ENCODE measurements at places on chromosomes 4 and X.

DNA sequence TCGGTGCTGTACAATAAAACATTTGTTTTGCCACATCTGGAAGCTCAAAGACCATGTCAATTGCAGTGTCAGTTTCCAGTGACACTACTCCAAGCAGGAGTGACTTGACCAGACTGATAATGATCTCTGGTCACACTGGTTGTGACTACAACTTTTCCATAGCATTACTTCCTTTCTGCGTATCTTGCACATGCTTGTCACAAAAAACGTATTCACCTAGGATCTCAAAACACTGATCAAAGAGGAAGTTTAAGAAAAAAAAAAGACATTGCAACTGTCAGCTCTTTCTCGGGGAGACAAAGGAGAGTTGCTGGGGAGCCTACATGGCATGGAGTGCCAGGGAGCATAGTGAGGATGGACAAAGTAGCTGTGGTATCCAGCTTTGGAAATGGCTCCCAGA, 60.6 kb downstream of the OPHN1 start:
- no peak for DNase-seq

DNA sequence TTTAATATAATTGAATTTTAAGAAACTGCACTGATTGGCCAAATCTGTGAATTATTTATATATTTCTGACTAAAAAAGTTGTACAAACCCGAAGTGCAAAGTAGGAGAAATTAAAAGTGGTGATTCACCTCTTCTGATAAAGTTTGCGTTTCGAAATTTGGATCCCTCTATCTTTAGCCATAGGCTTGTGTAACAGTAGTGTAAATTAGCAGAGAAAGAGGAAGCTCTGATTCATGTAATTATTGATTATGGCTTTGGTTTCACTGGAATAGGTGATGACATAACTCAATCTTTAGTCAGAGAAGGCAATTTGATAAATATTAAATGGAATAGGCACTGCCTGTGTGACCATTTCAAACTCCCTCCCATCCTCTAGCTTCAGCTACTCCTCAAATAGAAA, 717.8 kb upstream of the PCDH7 start:
- no peak for DNase-seq

DNA sequence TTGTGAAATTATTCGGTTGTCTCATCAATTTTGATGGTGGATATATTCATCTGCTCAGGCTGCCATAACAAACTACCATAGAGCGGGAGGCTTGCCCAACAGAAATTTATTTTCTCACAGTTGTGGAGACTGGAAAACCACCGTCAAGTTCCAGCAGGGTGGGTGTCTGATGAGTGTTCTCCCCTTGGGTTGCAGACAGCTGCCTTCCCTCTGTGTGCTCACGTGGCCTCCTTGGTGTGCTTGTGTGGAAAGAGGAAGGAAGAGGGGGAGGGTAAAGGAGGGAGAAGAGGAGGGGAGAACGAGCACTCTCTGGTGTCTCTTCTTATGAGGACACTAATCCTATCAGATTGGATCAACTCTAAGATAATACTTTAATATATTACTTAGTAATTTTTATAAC, 123.8 kb upstream of the TEX13D start:
- no peak for DNase-seq

DNA sequence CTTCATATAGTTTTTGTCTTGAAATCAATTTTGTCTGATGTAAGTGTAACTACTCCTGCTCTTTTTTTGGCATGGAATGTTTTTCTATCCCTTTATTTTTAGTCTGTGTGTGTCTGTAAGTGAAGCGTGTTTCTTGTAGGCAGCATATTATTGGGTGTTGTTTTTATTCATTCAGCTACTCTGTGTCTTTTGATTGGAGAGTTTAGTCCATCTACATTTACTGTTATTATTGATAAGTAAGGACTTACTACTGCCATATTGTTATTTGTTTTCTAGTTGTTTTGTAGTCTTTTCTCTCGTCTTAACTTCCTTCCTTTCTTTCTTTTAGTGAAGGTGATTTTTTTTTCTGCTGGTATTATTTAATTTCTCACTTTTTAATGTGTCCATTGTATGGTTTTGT, 30.5 kb upstream of the TMLHE start:
- no peak for DNase-seq

GRCh38 chrX:13120017-13120416, 75.6 kb upstream of the FAM9C start:
- peak; percentile 10 for DNase-seq

GRCh38 chrX:119090627-119091026, 17.8 kb downstream of the CT47C1 start:
- no peak for DNase-seq

GRCh38 chr4:587671-588350, 11.7 kb upstream of the TMEM271 start:
- no peak for DNase-seq

GRCh38 chr4:123841447-123842121, 445.0 kb downstream of the SPRY1 start:
- DNase-seq, result no peak

- no peak for DNase-seq
Measured at GRCh38 chr4:82223715-82224114, 150.1 kb downstream of the HNRNPD start.

DNA sequence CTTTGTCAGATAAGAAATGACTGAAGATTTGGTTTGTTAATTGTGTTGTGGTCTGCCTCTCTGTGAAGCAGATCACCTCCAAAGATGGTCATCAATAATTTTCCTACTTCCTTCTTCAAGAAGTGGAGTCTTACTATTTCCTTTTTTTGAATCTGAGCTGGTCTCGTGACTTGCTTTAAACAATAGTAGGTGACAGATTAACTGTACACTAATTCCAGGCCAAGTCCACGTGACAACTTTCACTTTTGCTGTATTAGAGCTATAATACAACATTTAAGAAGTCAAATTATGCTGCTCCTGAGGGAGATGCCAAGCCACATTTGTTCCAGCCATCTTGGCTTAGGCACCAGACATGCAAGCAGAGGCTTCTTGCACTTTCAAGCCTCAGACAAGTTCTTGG, 393.8 kb upstream of the GRID2 start:
- no peak for DNase-seq

DNA sequence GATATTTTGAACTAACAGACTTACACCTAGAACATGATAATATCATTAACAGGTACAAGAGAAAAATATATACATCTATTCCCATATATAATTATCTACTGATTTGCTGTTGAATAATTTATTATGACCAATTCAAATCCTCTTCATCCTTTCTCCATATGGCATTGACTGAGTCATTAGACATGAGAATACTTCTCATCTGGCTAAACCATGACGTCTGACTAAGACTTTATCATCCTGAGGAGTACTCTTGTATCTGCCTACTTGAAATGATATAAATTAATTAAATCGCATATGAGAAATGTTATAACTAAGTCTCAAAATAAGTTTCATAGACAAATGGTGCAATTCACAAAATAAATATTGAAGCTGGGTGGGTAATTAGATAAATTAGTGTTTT, 67.4 kb downstream of the EMCN start:
- DNase-seq, result no peak

GRCh38 chrX:128653524-128654060, 601.4 kb upstream of the ACTRT1 start:
- no peak for DNase-seq

- DNase-seq, result no peak
Measured at GRCh38 chr4:89847571-89848325, 10.8 kb upstream of the SNCA start.

- DNase-seq, result no peak
Measured at GRCh38 chrX:65194547-65194946, 218.3 kb upstream of the ZC4H2 start.

DNA sequence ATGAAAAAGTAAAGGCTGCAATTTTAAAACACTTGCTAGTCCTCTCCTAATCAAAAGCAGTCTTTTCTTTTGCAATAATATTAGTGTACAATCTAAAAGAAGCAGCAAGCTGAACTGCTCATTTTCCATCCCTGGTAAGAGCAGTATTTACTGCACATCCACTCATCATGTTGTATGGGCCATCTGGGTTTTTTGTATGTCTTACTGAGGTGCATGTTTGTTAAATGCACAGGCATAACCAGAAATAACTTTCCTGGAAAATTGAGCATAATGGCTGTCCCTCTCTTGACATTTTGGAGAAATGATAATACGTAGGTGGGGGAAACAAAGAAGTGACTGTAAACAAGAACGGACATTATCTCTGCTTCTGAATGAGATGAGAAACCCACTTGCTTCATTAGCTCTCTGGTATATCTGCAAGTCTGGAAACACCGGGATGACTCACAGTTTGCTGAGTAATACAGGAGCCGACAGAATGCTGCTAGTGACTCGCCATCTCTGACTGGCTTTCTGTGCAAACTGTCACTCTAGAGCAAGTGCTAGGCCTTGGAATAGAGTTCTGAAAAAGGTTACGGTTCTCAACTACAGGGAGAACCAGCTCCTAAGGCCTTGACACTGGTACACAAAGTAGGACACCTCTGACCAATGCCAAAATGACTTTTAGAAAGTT, 85.7 kb upstream of the MTM1 start:
- DNase-seq, result peak; percentile 40

- DNase-seq, result no peak
Measured at GRCh38 chrX:79159800-79160199, 15.3 kb downstream of the GPR174 start.

GRCh38 chr4:74632634-74633033, 161.7 kb downstream of the BTC start:
- peak; percentile 2 for DNase-seq

- DNase-seq, result no peak
Measured at GRCh38 chr4:71841336-71841735, 57.5 kb upstream of the GC start.

GRCh38 chrX:64151911-64152310, 53.6 kb downstream of the AMER1 start:
- no peak for DNase-seq

- DNase-seq, result no peak
Measured at GRCh38 chr4:30996841-30997240, 276.7 kb downstream of the PCDH7 start.
